Effector memory CD8-positive, alpha-beta T cell (primary cell): ENCODE measurements at places on chromosomes 5 and 9.
A peak's percentile ranks its signal among the peaks of the same experiment; 100 is the strongest.

DNA sequence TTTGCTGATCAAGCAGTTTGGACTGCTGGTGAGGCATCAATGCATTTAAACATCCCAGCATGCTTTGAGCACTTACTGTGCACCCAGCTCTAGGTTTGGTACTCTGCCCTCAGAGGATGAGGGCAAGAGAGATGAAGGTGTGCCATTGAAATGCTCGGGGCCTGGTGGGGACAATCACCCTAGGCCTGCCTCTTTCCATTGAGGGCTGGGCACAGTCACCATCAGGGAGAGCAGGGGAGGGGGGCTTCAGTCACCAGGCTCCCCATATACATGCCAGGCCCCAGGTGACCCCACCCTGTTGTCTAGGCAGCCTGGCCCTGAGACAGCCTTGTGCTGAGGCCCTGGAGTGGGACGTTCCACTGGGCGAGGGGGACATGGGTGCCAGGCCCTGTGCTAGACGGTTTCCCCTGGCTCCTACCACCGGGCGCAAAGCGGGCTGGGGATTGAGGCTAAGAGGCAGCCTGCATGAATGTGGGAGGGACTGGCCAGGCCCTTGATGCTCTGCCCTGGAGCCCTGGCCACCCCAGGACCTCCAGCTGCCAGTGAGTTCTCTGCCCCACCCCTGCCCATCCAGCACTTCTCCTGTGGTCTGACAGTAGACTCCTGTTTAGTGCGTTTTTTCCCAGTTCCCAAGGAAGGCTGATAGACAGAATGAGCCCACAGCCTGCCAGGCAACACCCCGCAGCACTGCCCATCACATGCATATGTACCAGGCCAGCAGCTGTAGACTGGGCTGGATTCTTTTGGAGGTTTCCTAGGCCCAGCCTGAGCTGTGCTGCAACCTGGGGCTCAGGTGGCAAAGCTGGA is 18.9 kb downstream of the TCF7 start:
- peak overlapping the region; percentile 86 for H3K4me3 ChIP-seq
- H3K36me3 ChIP-seq: peaks cover 100% of the 10 kb centered on the region
- DNase-seq: no peak

DNA sequence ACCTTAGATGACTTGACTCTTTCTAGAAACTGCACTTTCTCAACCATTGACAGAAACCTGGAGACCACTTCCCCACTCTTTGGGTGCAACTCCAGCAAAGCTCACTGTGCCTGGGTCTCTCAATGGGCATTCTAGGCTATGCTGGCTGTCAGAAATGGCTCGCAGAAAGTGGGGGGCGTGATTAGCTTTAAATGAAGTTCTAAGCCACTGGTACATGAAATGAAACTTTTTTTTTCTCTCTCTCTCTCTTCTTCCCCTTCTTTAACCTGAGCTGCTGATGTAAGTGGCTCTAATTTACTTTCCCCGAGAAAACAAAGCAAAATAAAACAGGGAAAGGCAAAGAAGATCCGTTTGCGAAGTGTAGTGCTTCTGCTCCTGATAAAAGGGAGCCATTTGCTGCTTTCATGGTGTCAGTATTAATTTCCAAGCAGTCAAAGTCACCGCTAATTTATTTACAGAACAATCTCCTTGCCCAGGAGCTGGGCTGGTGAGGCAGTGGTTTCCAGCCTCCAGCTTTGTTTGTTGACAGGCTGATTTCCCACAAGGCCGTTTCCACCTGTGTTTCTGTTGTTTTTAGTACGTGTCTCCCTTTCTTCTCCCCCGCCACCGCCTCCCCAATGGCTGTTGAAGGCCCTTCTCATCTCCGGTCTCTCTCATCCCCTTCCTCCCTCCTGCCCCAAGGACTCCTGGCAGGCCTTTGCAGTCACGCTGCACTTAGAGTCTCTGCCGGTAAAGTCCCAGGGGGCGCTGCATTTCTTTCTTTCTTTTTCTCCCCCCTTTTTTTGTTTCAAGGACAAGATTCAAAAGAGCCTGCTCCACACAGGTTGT is 422.9 kb downstream of the EBF1 start:
- peaks cover 44% of the 10 kb centered on the region for H3K27me3 ChIP-seq
- no peaks in the 10 kb centered on the region for H3K36me3 ChIP-seq
- no peaks in the 10 kb centered on the region for H3K4me1 ChIP-seq
- no peak for DNase-seq
- H3K27ac ChIP-seq: no peak overlapping the region

GRCh38 chr5:124461941-124462340 is 284.5 kb downstream of the ZNF608 start:
- H3K4me3 ChIP-seq: no peak overlapping the region
- no peak for DNase-seq
- H3K4me1 ChIP-seq: no peaks in the 10 kb centered on the region

GRCh38 chr5:171619196-171619595 is 166.4 kb upstream of the SMIM23 start:
- no peak for DNase-seq
- H3K4me1 ChIP-seq: no peaks in the 10 kb centered on the region
- no peak overlapping the region for H3K27ac ChIP-seq

- H3K27me3 ChIP-seq: peaks cover 40% of the 10 kb centered on the region
- H3K4me3 ChIP-seq: no peak overlapping the region
- no peak overlapping the region for H3K27ac ChIP-seq
- H3K36me3 ChIP-seq: no peaks in the 10 kb centered on the region
- H3K4me1 ChIP-seq: peaks cover 9% of the 10 kb centered on the region
- DNase-seq: no peak
Measured at GRCh38 chr9:4496497-4496896, 6.2 kb downstream of the SLC1A1 start.
